Stimulated activated CD4-positive, alpha-beta T cell treated with anti-CD3 and anti-CD28 coated beads, TNF-alpha, amount 100 ng/mL, for 48 hours (primary cell): ENCODE measurements at places on chromosomes 2 and 18.

GRCh38 chr18:45967007-45967706 is at the start of gene EPG5:
EPG5 (minus strand) TSS chr18:45967329; CDS start chr18:45967239, 90 bp downstream.
- DNase-seq, result peak; percentile 90

DNA sequence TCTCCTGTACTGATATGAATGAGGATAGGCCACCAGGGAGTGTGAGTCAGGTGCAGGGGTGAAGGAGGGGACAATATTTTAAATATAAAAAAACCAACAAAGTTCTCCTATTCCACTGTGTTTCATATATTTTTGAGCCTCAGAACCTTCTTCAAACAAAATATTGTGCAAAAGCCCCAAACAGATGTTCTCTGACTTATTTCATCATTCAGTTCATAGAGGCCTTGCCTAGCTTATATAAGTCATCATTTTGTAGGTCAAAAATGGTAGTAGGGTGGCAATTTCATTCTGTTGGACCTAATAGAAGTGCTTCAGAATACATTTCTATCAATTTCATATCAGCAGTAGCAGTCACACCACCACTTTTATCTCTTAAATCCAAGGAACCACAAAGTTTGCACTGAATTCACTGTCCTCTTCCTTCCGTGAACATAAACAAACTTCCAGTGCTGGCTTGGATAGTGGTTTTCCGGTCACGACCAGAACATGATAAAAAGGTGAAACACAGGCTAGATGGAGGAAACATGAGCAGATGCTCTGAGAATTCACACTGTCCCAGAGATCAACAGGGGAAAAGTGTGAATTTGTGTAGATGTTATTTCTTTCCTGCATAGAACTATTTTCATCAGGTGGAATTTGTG is 99.1 kb downstream of the EN1 start:
- DNase-seq, result no peak

DNA sequence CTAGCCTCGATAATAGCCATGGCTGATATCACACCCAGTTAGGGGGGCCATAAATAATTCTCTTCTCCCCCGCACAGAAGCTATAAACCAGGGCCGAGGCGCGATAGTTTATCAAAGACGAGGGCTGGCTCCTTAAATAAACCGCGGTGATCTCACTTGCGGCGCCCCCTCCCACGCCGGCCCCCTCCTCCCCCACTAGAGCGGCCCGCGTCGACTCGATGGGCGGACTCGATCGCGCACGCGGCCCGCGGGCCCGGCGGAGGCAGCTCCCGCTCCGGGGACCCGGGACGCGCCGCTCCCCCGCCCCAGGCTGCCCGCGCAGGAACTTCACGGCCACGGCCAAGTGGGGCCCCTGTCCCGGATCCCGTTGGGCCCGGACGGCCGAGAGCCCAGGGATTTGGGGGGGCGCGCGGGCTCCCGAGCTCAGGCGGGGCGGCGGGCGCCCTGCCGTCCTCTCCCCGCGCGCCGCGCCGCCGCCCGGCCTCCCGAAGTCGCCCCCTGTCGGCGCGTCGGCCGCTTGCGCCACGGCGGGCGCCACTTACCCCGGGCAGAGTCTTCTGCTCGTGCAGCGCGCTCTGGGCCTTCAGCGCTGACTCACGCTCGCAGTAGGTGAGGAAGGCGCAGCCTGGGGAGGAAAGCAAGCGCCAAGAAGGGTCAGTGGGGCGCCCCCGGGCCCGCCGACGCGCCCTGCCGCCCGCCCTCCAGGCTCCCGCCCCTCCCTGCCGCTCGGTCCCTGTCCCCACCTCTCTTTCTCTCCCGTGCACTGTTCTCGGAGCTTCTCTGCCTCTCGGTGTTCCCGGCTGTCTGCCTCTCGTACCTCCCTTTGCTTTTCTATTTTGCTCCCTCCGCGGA is 80.4 kb downstream of the CELF4 start:
- peak; percentile 12 for DNase-seq

- no peak for DNase-seq
Measured at GRCh38 chr2:64203131-64203857, 59.1 kb upstream of the PELI1 start.

GRCh38 chr2:231422056-231422455 is 26.5 kb downstream of the B3GNT7 start:
- no peak for DNase-seq

- DNase-seq, result no peak
Measured at GRCh38 chr2:120741571-120742561, 6.2 kb downstream of the GLI2 start.

- DNase-seq, result no peak
Measured at GRCh38 chr2:158602027-158602426, 145.3 kb downstream of the PKP4 start.

DNA sequence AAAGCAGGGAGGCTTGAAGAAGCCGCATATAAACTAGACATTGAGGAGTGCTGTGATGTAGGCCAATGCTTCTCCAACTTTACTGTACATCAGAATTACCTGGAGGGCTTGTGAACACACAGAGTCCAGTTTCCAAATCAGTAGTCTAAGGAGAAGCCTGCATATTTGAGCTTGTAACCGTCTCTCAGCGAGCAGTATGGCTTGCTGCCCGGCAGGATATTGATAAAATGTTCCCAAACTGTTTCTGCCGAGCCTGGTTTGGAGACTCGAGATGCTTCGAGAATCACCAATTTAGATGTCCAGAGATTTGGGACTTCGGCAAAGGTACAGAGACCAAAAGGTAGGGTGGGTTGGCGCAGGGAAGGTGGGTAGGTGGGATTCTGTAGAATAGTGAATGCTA is 11.0 kb upstream of the RAB31 start:
- DNase-seq, result no peak

DNA sequence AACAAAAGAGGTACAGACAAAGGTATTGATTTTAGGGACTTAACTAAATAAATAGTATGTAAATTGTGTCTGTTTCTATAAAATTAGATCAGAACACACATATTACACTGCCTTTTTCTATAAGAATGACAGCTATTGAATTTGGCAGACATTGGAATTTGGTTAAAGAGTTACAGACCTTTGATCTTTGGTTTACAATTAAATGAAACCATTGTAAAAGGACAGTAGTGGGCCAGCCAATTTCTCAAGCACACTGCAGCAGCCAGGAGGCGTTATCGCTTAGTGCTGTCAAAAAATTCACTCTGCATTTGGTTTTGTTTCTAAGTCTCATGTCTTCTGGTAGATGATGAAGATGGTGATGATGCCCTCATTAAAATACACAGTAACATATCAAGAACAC is 175.9 kb downstream of the NR4A2 start:
- no peak for DNase-seq

DNA sequence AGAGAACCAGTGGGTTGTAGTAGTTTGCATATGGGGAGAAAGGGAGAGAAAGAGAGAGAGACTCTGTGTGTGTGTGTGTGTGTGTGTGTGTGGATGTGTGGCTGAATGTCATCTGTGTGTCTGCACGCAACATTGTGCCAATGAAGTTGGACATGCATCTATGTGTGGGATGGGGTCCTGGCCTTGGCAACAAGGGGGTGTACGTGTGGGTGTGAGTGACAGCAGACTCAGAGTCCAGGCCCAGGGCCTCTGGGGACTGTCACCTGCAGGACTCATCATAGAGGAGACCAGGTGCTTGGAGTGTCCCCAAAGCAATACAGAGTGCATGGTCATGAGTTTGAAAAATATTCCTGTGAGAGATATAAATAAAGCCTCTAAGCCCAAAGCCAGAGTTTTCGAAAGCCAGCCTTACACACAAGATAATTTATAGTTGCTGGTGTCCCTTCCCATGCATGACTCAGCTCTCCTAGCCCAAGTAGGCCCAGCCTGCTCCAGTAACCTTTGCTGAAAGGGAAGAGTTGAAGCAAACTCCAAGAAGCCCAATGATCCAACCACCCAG is 59.9 kb downstream of the TNP1 start:
- no peak for DNase-seq

DNA sequence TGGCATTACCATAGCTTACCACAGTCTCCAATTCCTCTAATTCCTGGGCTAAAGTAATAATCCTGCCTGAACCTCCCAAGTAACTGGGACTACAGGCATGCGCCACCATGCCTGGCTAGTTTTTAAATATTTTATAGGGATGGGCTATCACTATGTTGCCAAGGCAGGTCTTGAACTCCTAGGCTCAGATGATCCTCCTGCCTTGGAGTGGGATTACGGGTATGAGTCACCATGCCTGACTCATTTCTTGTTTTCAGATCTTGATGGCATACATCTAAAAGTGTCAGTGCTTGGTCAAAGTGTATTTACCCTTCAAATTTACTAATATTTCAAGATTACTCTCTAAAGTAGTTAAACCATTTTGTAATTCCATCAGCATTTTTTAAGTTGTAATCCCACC is 9.4 kb upstream of the SOCS6 start:
- DNase-seq, result no peak

DNA sequence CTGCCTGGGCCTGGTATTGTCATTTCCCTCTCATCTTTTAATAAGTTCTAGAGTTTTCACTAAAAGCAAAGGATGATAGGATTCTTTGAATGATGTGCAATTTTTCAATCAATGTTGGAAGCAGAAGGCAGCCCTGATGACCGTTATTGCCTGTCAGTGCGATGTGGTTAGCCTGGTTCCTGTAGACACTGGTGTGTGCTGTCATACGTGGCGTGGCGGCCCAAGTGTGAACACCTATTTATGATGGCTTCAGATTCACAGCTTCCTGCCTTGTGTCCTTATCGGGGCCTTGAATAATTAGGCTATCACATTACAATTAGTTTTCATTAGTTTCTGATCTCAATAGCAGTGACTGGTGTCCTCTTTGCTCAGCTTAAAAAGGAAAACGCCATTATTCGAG is 218.5 kb downstream of the TPGS2 start:
- no peak for DNase-seq

- no peak for DNase-seq
Measured at GRCh38 chr2:84906108-84906899, 848 bp downstream of the TMSB10 start.

DNA sequence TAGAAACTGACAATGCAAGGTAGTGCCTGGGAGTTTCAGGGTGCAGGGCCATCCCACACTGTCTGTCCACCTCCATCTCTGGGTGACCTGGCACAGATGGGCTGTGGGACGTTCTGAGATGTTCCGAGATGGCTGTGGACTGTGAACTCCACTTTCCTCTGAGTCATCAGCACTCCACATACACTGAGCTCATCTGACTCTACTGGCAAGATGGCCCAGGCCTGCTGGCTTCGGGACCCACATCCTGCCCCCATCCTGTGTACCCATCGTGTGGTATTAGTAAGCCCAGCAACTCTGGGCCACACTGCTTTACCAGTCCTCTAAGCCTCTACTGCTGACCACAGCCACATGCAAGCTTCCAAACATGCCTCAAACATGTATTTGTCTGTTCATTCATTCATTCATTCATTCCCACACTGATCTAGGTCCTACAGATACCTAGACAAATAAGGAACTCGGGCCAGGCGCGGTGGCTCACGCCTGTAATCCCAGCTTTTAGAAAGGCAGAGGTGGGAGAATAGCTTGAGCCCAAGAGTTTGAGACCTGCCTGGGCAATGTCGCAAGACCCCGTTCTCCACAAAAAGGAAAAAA is 124.8 kb upstream of the CXCR4 start:
- no peak for DNase-seq

DNA sequence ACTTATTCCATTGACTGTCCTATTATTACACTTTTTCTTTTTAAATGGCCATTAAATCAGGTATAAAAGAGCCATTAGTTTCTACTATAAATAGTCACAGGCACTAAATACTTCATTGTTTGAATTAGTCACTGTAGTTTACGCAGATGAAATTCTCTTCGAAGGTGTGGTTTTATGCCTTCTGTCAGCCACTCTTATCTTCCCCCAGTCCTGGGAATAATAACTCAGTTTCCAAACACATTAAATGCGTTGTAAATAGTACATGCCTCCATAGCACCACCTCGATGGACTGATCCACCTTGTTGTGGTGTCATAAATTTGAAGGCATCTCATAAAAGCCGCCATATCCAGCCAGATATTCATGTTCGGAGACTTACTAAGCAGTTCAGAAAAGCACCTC is 72.1 kb upstream of the PARD3B start:
- DNase-seq, result no peak

DNA sequence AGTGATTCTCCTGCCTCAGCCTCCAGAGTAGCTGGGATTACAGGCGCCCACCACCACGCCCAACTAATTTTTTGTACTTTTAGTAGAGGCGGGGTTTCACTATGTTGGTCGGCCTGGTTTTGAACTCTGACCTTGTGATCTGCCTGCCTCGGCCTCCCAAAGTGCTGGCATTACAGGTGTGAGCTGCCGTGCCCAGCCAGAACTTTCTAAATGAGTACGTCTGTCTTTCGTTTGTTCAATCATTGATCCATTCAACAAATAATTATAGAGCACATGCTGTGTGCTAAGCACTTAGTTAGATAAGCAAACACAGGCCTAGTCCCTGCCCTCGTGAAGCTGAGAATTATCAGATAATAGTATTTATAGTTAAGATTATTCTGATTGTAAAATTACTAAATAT is 56.5 kb downstream of the TTC39C start:
- no peak for DNase-seq

- DNase-seq, result no peak
Measured at GRCh38 chr2:142586693-142587580, 290.5 kb upstream of the KYNU start.

DNA sequence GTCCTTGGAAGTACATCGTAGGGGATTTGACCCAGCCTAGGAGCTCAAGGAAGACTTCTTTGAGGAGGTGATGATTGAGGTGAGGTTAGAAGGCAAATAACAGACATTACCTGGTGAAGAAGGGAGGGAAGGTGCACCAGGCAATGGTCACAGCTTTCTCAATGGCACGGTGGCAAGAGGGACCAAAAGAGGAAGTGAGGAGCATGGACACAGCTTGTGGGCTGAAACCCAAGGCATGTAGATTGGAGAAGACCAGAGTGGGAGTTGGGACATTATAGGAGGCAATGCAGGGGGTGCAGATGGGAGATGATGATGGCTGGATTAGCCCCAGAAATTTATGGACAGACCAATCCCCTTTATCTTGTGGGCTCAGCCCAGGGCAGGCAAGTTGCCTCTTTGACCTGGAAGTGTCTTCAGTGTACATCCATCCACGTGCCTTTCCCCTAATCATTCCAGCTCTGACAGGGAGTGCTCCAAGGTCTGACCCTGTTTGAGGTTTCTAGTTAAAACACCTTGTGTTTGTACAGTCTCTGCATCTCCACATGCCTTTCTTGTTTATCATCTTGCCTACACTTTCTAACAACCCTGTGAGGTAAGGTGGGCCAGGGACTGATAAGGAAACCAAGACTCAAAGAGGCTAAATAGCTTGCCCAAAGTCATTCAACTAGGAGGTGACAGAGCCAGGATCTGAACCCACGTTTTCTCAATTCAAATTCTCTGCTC is 59.1 kb downstream of the NRP2 start:
- DNase-seq, result no peak

- no peak for DNase-seq
Measured at GRCh38 chr2:98685930-98686887, 44.7 kb downstream of the MGAT4A start.

DNA sequence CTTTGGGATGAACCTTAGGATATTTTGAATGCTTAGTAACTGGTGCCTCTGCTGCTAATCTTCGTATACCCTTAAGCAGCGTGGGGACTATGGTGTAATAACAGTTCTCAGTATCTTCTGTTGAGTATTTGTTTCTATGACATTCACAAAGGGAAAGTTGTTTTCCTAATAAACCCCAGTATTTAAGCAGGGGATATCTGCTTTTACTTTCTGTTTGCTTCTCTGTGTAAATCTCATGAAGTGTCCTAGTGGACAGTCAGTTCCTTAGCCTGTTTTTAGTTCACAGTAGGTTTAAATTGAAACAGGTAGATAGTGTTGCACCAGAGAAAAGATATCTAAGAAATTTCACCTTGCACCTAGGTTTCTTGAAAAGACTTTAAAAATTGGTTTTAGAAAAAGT is 14.9 kb downstream of the KIAA1328 start:
- DNase-seq, result no peak
